ENCODE measurements at places on chromosomes 1 and 21.

GRCh38 chr21:18244671-18245463 lies at the start of gene CHODL:
TSS of gene CHODL (plus strand) at chr21:18244833. CDS start at chr21:18245224, 391 bp downstream.
- no peak for DNase-seq

DNA sequence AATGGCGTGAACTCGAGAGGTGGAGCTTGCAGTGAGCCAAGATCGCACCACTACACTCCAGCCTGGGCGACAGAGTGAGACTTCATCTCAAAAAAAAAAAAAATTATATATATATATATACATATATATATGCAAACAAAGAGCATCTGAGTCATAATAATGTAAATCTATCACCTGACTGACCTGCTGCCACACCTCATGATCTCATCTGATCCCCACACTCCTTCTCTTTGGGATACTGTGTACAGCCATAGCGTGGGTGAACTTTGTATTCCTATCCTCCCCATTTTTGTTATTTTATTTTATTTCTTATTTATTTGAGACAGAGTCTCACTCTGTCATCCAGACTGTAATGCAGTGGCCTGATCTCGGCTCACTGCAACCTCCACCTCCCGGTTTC lies 2.6 kb upstream of the HDAC1 start:
- peak; percentile 91 for DNase-seq

- no peak for DNase-seq
These were observed 21.4 kb downstream of the SETD4 start for GRCh38 chr21:36038701-36039497.

DNA sequence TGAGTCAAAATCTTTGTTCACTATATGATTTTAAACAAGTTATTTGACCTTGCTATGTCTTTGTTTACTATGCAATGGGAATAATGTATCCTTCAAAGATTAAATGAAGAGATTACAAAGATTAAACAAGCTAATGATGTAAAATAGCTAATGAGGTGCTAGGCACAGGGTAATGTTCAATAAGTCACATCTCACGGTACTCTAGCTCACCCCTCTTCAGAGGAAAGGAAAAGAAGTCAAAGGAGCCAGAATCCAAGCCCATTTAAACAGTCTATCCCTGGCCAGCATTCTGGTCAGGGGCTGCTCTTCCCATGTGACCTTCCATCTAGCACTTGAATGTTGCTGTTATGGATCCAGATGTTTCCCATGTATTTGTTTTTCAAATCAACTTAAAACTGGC lies 412.4 kb upstream of the CAMK1G start:
- no peak for DNase-seq

GRCh38 chr1:101603726-101604125 lies 366.9 kb downstream of the S1PR1 start:
- no peak for DNase-seq

- DNase-seq: no peak
These were observed 126.5 kb downstream of the NFIA start for GRCh38 chr1:61208831-61209230.

DNA sequence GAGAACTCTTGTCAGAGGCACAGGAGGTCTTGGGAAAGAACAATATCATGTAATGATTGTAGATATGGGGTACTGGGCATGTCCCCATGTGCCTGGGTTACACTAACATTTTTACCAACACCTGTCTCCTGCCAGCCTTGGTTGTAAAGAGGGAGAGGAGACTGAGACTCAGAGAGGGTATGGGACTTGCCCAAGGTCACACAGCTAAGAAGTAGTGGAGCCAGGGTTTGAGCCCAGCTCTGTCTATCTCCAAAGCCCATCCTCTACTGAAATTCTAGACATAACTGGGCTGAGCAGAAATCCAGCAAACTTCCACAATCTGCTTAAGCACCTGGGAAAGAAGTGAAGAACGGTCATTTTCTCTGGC lies 2.6 kb upstream of the THEMIS2 start:
- DNase-seq: no peak

DNA sequence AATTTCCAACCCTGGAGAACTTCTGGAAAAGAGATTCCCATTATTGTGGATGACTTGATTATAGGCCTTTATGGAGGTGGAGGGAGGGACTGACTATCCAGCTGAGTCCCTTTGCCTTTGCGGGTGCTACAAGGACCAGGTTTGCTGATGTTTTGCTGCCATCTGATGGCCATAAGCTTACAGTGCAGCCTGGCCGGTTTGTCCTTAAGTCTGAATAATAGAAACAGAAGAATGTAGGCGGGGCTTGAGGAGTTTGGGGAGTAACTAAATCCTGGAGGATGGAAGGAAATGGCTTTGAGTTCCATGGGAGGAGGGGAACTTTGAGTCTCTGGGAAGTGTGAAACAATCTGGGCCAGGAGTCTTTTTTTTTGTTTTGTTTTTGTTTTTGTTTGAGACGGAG lies 55.7 kb upstream of the CD1D start:
- DNase-seq: peak; percentile 95

DNA sequence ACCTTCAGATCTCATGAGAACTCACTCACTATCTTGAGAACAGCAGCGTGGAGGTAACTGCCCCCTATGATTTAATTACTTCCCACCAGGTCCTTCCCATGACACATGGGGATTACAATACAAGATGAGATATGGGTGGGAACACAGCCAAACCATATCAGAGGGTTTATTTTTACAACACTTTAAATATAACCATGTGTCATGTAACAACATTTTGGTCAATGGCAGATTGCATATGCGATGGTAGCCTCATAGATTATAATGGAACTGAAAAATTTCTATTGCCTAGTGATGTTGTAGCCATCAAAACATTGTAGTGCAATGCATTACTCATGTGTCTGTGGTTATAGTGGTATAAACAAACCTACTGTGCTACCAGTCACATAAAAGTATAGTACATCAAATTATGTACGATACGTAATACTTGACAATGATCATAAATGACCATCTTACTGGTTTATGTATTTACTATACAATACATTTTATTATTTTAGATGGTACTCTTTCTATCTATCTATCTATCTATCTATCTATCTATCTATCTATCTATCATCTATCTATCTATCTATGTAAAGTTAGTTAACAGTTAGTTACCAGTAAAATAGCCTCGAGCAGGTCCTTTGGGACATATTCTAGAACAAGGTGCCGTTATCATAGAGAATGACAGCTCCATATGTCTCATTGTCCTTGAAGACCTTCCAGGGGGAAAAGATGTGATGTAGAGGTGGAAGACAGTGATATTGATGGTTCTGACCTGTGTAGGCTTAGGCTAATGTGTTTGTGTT lies 12.6 kb upstream of the S100B start:
- no peak for DNase-seq

DNA sequence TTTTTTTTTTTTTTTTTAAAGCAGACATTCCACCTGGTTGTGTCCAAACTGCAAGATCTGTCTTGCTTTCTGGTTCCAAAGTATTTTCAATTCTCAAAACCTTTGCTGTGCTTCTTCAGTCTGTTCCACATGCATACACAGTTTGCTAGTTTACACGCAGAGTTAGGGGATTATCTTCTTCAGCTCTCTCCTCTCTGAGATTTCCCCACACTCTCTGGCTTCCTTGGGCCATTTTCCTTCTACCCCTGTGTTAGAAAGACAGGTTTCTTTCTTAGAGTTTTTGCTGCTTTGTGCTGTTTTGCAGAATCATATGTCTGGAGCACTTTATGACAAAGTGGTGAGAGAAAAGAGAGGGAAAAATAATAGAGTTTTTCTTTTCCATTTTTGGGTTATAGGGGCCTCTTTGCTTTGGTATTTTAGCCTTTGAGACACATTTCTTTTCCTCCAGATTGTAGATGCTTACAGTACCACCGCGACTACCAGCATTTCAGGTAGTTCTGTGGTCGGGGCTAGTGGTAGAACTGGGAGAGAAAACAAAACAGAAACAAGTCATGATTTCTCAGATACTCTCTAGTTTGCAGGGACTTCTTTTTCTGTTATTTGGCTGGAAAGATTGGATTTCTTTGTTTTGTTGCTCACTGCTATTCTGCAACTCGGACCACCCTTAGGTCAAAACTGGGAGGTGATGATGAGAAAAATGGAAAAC lies 66.3 kb downstream of the RABGAP1L start:
- DNase-seq: no peak

DNA sequence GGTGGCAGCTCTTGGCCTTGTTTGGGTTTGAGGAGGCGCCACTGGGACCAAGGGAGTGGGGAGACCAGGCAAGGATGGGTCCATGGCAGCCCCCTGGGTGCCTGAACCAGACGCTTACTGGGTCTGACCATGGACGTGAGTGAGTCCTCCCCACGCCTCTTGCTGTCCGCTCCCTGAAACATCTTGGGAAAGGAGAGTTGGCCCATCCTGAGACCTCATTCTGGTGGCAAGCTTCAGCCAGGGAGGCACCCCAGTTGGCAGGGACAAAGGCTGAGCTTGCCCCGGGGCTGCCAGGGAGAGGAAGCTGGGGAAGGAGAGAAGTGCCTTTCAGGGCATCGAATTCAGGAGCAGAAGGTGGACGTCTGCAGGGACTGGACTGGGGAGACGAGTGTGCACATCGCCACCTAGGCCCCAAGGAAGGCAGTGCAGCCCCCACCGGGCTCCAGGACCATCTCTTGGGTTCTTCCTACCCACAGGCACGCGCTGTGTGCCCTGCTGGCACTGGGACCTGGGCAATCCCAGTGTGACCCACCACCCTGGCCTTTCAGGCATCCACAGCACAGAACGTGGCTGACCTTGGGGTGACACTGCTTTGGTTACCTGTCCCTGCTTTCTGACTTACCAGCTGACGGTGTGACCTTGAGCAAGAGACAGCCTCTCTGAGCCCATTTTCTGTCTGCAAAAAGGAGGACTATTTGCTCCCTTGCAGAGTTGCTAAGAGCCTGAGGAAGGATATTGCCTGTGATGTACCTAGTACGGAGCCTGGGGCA lies 132.9 kb upstream of the WNT4 start:
- DNase-seq: peak; percentile 58

DNA sequence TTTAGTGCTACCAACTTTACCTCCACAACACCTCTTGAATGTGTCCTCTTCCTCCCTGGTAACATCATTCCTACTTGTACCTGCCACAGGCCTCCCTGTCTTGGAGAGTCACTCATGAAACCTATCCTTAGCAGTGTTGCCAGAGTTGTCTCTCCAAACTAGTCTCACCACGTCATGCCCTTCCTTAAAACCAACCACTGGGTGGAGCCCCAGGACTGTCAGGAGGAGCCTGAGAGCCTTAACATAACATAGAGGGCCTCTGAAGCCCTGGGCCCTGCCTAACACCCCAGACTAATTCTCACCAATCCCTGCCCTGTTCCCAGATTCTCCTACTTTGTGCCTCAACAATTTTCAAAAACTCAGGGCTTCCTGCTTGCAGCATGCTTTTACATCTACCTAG lies 65.3 kb downstream of the ZNF697 start:
- peak; percentile 67 for DNase-seq

DNA sequence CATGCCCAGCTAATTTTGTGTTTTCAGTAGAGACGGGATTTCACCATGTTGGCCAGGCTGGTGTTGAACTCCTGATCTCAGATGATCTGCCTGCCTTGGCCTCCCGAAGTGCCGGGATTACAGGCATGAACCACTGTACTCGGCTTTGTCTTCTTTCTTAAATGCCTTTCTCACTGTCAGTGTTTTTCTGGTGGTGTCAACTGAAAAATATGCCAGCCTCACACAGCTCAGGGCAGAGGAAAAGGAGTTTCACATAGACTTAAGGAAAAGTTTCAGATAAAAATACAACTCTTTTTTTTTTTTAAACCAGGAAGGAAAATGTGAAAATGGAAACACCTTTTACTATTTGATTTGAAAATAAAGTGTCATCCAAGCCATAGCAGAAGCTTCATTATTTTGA lies 4.6 kb upstream of the MAB21L3 start:
- no peak for DNase-seq

- no peak for DNase-seq
These were observed 210.6 kb downstream of the KIF26B start for GRCh38 chr1:245365095-245366020.

- no peak for DNase-seq
These were observed 16.6 kb downstream of the CRNN start for GRCh38 chr1:152397474-152397873.

DNA sequence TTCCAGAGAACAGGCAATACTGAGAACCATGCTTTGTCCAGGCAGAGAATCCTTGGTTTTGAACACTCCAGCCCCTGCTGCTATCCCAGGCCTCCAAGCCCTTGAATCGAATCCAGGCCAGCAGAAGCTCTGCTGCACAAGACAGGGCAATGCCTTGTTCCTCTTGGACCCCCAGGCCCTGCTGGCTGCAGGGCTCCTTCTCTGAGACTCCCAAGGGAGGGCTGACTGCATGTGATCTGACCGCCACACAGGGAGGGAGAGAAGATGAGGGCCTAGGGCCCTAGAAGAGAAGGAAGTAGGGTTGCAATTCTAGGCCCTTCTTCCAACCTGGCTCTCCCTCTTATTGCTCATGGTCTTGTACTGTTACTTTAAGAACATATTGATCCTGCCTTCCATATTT lies 160.6 kb upstream of the EDN2 start:
- DNase-seq: no peak

DNA sequence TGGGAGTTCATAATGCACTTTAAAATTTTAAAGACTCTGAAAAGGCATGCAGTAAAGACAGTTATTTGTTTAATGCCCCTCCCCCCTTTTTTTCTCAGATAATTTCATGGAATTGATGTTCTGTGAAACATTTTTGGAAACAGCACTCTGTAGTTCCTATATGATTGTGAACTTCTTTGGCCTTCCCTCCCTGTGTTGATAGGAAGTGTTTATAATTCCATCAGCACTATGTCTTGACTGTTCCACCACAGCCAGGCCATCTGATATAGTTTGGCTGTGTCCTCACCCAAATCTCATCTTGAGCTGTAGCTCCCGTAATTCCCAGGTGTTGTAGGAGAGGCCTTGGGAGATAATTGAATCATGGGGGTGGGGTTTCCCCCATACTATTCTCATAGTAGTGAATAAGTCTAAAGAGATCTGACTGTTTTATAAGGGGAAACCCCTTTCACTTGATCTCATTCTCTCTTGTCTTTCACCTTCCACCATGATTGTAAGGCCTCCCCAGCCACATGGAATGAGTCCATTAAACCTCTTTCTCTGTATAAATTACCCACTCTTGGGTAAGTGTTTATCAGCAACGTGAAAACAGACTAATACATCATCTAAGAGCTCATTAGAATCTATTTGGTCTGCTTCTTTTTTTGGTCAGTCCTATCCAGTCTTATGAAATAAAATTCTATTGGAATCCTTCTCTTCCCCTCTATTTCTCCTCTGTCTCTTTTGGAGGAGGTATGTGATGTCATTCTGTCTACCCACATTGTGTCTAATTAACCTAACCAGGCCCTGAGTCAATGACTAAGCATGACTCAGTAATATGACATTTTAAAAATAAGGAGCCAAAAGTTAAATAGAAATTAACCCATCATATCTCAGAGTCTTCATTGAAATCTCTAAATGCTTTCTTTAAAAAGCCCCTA lies 8.9 kb downstream of the CCDC185 start:
- DNase-seq: peak; percentile 88

DNA sequence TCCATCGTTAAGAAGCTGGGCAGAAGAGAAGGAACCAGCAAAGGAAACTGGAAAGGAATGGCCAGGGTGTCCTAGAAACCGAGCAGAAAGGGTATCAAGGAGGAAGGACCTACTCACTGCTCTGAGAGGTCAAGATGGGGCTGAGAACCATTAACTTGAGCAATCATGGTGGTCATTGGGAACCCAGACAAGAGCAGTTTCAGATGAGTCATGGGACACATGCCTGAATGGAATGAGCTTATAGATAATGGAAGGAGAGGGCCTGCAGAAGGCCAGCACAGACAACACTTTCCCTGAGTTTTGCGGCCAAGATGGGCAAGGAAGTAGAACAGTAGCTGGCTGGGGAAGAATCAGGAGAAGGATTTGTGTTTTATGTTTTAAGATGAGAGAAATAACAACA lies 383.2 kb downstream of the KIF26B start:
- no peak for DNase-seq

Measured in bronchial epithelial cell (primary cell).